ENCODE measurements at places on chromosomes 16 and 17.

DNA sequence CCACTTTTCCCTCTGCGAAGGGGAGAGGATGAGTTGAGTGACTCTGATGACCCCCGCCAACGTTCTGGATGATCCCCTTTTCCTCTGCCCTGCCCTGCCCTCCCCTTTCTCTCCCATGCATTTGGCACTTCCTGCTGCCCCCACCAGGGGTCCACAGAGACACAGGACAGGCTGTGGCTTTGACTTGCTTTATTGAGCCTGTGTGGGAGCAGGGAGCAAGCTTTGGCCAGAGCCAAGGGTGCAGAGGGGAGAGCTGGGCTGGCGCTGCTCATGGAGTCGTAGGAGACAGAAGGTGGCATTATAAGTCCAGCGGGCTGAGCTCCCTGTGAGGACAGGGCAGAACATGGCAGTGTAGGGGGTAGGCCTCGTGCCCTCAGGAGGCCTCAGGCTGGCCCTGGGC is 1.6 kb downstream of the PPY start:
- DNase-seq = no peak

GRCh38 chr16:85642762-85643358 is 29.7 kb downstream of the GSE1 start:
- no peak for DNase-seq

DNA sequence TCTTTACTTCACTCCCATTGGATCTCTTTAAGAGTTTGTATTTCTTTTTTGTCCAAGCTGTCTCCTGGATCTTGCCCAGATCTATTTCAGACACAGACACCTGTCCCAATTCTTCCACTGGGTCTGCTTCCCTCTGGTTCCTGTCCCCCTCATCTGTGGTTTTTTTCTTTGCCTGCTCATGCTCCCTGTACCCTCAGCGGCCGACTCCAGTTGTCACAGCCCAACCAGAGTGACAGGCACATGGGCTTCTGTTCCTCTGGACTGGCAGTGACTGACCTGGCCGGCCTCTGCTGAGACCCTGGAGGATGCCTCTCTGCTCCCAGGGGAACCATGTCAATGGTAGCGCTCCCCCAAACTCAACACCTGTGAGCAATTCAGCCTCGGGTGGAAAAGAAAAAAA is 142.6 kb downstream of the WSCD1 start:
- no peak for DNase-seq

- DNase-seq = no peak
These were observed 138.5 kb upstream of the TBX2 start for GRCh38 chr17:61261001-61261637.

- DNase-seq = no peak
These were observed 14.0 kb downstream of the CA5A start for GRCh38 chr16:87922250-87922871.

GRCh38 chr16:19882186-19882585 is 2.5 kb downstream of the GPRC5B start:
- no peak for DNase-seq

- no peak for DNase-seq
These were observed 360.2 kb upstream of the HSBP1 start for GRCh38 chr16:83447560-83447959.
